ENCODE measurements at places on chromosomes 3 and 15. TPM values are rescaled to one million over a fixed set of nuclear protein-coding genes. Genes with fewer than 3 reads are reported as not detected.
A peak's percentile ranks its signal among the peaks of the same experiment; 100 is the strongest.

The ZNF619 gene
- 7.5 TPM for total RNA-seq

The ZNF774 gene
- 1.7 TPM for total RNA-seq

The SCN11A gene
- not detected for total RNA-seq

The CIB2 gene
- 7.2 TPM for total RNA-seq

The IL1RAP gene
- 0.44 TPM for total RNA-seq

The MAGEF1 gene
- 33.1 TPM for total RNA-seq

The LSAMP gene
- 7.2 TPM for total RNA-seq

The PCOLCE2 gene
- 0.41 TPM for total RNA-seq

The PRR23C gene
- not detected for total RNA-seq

The FRMD5 gene
- 0.64 TPM for total RNA-seq

The LRIG1 gene
- 12.5 TPM for total RNA-seq

The ADCY5 gene
- not detected for total RNA-seq

The SLC24A1 gene
- total RNA-seq, result 5.8 TPM

The IL17RB gene
- total RNA-seq, result 2.2 TPM

The KLHL40 gene
- not detected for total RNA-seq

The CLDN16 gene
- total RNA-seq, result 3.6 TPM

The NGLY1 gene
- total RNA-seq, result 44.6 TPM

The OCA2 gene
- not detected for total RNA-seq

The GADL1 gene
- total RNA-seq, result not detected

The ZMYND10 gene
- total RNA-seq, result 0.45 TPM

The TRPM1 gene
- 0.16 TPM for total RNA-seq

- H3K4me3 ChIP-seq, result no peak overlapping the region
- H3K27ac ChIP-seq, result no peak overlapping the region
- DNase-seq, result no peak
Observed at GRCh38 chr3:17025594-17026139, 140.9 kb downstream of the PLCL2 start.

DNA sequence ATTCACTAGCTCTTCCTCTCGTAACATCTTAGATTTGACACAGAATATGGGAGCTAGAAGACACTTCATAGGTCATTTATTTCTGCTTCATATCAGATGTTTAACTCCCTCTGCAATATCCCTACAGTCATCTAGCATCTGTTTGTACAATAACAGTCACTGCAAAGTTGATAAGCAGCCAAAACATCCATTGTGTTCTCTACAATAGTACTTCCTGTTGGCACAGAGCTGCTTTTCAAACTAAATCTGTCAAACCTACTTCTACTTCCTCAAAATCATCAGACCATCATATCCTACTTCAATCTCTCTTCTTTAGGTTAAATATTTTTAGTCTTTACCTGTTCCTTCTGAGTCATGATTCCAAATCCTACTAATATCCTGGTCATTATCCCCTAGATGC is 233.2 kb downstream of the FGF12 start:
- no peaks in the 10 kb centered on the region for H3K36me3 ChIP-seq
- H3K27me3 ChIP-seq, result no peaks in the 10 kb centered on the region
- no peak overlapping the region for H3K27ac ChIP-seq
- H3K4me1 ChIP-seq, result no peaks in the 10 kb centered on the region
- no peak for DNase-seq

GRCh38 chr15:75182187-75183131 is 19.2 kb upstream of the C15orf39 start:
- no peak overlapping the region for H3K27ac ChIP-seq
- peaks cover 16% of the 10 kb centered on the region for H3K4me1 ChIP-seq
- DNase-seq, result no peak
- no peaks in the 10 kb centered on the region for H3K27me3 ChIP-seq
- H3K4me3 ChIP-seq, result no peak overlapping the region

DNA sequence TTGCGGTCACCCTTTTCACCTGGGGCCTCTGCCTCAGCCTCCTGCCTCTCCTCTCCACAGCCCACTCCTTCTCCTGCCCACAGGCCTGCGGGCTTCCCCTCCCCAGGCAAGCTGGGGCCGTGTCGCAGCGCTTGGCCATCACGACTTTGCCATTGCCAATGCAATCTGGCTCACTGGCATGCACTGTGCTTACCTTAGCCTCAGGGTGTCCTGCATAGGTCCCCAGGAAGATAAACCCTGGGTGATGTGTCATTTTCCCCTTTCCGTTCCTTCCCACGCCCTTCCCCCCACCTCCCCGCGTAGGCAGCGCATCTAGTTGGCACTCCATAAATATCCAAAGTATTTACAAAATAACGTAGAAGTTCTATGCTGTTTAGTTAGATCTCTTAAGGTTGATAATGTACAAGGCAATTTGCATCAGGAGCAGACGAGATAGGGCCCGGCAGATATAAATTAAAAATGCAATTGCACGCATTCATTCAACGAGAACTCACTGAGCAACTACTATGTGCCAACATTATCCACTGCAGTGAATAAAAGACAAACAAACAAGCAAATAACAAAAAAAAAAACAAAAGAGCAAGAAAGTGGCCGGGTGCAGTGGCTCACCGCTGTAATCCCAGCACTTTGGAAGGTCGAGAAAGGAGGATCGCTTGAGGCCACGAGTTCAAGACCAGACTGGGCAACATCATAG is 973 bp upstream of the COPG1 start:
- H3K27me3 ChIP-seq, result no peaks in the 10 kb centered on the region
- no peak for DNase-seq
- peak overlapping the region; percentile 84 for H3K4me3 ChIP-seq
- H3K36me3 ChIP-seq, result peaks cover 10% of the 10 kb centered on the region
- H3K27ac ChIP-seq, result peak overlapping the region; percentile 94
- peaks cover 8% of the 10 kb centered on the region for H3K4me1 ChIP-seq

DNA sequence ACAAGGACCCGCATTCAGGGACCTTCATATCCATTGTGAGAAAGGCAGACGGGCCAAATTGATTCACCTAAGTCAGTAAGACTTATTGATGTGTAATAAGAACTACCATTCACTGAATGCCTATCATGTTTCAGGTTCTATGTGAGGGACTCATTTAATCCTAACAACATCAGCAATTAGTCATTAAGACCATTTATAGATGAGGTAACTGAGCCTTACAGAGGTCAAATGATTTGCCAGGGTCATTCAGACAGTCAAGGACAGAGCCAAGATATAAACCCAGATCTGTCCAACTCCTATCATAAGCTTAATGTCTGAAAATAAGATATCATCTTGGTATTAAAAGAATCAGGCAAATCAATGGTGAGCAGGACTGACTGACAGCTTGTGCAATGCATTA is 453.8 kb downstream of the MAGI1 start:
- no peaks in the 10 kb centered on the region for H3K4me1 ChIP-seq
- DNase-seq, result no peak
- H3K36me3 ChIP-seq, result no peaks in the 10 kb centered on the region
- no peaks in the 10 kb centered on the region for H3K27me3 ChIP-seq
- H3K27ac ChIP-seq, result no peak overlapping the region
- H3K4me3 ChIP-seq, result no peak overlapping the region

GRCh38 chr15:77642793-77643430 is 10.2 kb upstream of the LINGO1 start:
- H3K4me3 ChIP-seq, result no peak overlapping the region
- no peak overlapping the region for H3K27ac ChIP-seq
- H3K4me1 ChIP-seq, result no peaks in the 10 kb centered on the region
- DNase-seq, result no peak
- no peaks in the 10 kb centered on the region for H3K27me3 ChIP-seq

GRCh38 chr15:67150023-67150860 is 84.8 kb downstream of the SMAD3 start:
- H3K4me1 ChIP-seq, result peaks cover 17% of the 10 kb centered on the region
- H3K27me3 ChIP-seq, result no peaks in the 10 kb centered on the region
- no peak overlapping the region for H3K4me3 ChIP-seq
- DNase-seq, result peak; percentile 51
- H3K36me3 ChIP-seq, result peaks cover under 1% of the 10 kb centered on the region
- H3K27ac ChIP-seq, result peak overlapping the region; percentile 41

GRCh38 chr15:83928878-83929418 is 275.0 kb downstream of the ADAMTSL3 start:
- H3K4me3 ChIP-seq, result peak overlapping the region; percentile 48
- H3K27ac ChIP-seq, result peak overlapping the region; percentile 99
- no peak for DNase-seq
- H3K27me3 ChIP-seq, result no peaks in the 10 kb centered on the region
- H3K4me1 ChIP-seq, result peaks cover 36% of the 10 kb centered on the region

DNA sequence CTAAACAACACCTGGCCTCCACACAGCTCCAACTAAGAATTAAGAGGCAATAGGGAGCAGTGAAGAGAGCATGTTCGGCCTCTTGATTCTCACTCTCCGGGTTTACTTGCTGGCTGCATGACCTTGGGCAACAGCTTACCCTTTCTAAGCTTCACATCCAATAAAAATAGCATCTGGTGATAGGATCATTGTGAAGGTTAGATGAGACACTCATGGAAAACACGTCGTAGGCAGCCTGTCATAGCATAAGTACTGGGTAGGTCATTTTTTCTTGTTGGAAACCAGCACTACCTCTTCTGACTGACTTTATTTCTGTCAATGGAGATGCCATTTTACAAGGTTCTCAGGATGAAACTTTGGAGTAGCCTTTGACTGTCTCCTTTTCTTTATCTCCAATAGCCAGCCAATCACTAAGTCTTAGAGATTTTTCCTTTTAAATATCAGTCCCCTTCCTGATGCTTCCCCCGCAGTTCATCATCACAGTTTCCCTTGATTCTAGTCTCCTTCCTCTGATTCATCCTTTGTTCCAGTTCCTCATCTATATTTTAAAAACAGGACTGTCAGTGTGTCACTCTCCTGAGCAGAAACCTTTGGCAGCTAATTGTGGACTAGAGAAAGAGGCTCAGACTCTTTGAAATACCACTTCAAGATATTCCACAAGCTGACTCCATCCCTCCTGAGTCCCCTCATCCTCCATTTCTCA is 271.5 kb downstream of the SLC9A9 start:
- H3K4me3 ChIP-seq, result no peak overlapping the region
- H3K4me1 ChIP-seq, result peaks cover 1% of the 10 kb centered on the region
- no peak overlapping the region for H3K27ac ChIP-seq
- H3K36me3 ChIP-seq, result no peaks in the 10 kb centered on the region
- DNase-seq, result no peak
- H3K27me3 ChIP-seq, result no peaks in the 10 kb centered on the region

GRCh38 chr15:88718731-88719130 is 79.9 kb downstream of the ISG20 start:
- H3K36me3 ChIP-seq, result no peaks in the 10 kb centered on the region
- H3K27ac ChIP-seq, result no peak overlapping the region
- no peak overlapping the region for H3K4me3 ChIP-seq

- H3K27me3 ChIP-seq, result peaks cover 9% of the 10 kb centered on the region
- H3K4me3 ChIP-seq, result no peak overlapping the region
- H3K27ac ChIP-seq, result no peak overlapping the region
- no peak for DNase-seq
Observed at GRCh38 chr3:120449251-120449650, 1.5 kb downstream of the FSTL1 start.

DNA sequence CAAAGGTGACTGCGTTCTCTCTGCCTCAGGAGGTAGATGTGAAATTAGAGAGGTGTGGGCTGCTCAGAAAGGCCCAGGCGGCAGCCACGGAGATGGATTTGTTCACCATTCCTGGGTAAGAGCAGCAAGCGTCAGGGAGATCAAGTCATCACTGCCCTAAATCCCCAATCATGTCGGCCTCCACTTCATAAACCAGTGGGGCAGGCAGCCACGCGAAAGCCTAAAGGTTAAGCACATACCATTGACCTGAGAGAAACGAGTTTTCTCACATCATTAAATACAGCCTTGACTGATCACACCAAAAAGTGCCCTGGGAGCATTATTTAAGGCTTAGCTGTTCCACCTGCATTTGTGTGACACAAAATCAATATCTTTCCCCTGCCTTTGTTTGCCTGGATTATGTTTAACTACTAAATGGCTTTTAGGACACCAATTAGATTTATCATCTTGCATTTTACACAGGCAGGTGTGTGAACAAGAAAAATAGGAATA is 50.7 kb upstream of the FOXB1 start:
- H3K27me3 ChIP-seq, result no peaks in the 10 kb centered on the region
- H3K36me3 ChIP-seq, result no peaks in the 10 kb centered on the region
- H3K4me1 ChIP-seq, result no peaks in the 10 kb centered on the region

- no peak overlapping the region for H3K4me3 ChIP-seq
- no peak for DNase-seq
- peaks cover 9% of the 10 kb centered on the region for H3K36me3 ChIP-seq
- no peaks in the 10 kb centered on the region for H3K27me3 ChIP-seq
- H3K4me1 ChIP-seq, result no peaks in the 10 kb centered on the region
- H3K27ac ChIP-seq, result no peak overlapping the region
Observed at GRCh38 chr15:76260246-76260938, 50.9 kb downstream of the ETFA start.

GRCh38 chr3:69044608-69045007 is 7.5 kb downstream of the TMF1 start:
- no peaks in the 10 kb centered on the region for H3K4me1 ChIP-seq
- no peak for DNase-seq
- peaks cover 12% of the 10 kb centered on the region for H3K36me3 ChIP-seq
- no peaks in the 10 kb centered on the region for H3K27me3 ChIP-seq

- H3K4me1 ChIP-seq, result no peaks in the 10 kb centered on the region
- no peak overlapping the region for H3K27ac ChIP-seq
- H3K36me3 ChIP-seq, result no peaks in the 10 kb centered on the region
- DNase-seq, result no peak
- no peaks in the 10 kb centered on the region for H3K27me3 ChIP-seq
- H3K4me3 ChIP-seq, result no peak overlapping the region
Observed at GRCh38 chr3:106058475-106058874, 189.7 kb upstream of the CBLB start.

- H3K4me1 ChIP-seq, result no peaks in the 10 kb centered on the region
- no peak overlapping the region for H3K4me3 ChIP-seq
- no peak overlapping the region for H3K27ac ChIP-seq
- H3K36me3 ChIP-seq, result no peaks in the 10 kb centered on the region
Observed at GRCh38 chr15:98221144-98221543, 260.6 kb downstream of the ARRDC4 start.

GRCh38 chr3:59714066-59714465 is 664.2 kb upstream of the CFAP20DC start:
- DNase-seq, result no peak
- no peaks in the 10 kb centered on the region for H3K36me3 ChIP-seq
- H3K27ac ChIP-seq, result no peak overlapping the region
- H3K27me3 ChIP-seq, result no peaks in the 10 kb centered on the region
- no peaks in the 10 kb centered on the region for H3K4me1 ChIP-seq

- H3K36me3 ChIP-seq, result no peaks in the 10 kb centered on the region
- DNase-seq, result peak; percentile 20
- H3K27me3 ChIP-seq, result no peaks in the 10 kb centered on the region
- H3K27ac ChIP-seq, result peak overlapping the region; percentile 57
- peak overlapping the region; percentile 77 for H3K4me3 ChIP-seq
- peaks cover 11% of the 10 kb centered on the region for H3K4me1 ChIP-seq
Observed at GRCh38 chr3:48634661-48635221, 520 bp downstream of the SLC26A6 start.

GRCh38 chr3:25289663-25290062 is 138.4 kb upstream of the RARB start:
- no peaks in the 10 kb centered on the region for H3K36me3 ChIP-seq
- H3K4me3 ChIP-seq, result no peak overlapping the region
- no peaks in the 10 kb centered on the region for H3K27me3 ChIP-seq
- no peaks in the 10 kb centered on the region for H3K4me1 ChIP-seq
